ENCODE measurements at places on chromosomes 3 and 15.
A peak's percentile ranks its signal among the peaks of the same experiment; 100 is the strongest.

- no peak for DNase-seq
Observed at GRCh38 chr3:52367891-52368880, 52.1 kb downstream of the DNAH1 start.

DNA sequence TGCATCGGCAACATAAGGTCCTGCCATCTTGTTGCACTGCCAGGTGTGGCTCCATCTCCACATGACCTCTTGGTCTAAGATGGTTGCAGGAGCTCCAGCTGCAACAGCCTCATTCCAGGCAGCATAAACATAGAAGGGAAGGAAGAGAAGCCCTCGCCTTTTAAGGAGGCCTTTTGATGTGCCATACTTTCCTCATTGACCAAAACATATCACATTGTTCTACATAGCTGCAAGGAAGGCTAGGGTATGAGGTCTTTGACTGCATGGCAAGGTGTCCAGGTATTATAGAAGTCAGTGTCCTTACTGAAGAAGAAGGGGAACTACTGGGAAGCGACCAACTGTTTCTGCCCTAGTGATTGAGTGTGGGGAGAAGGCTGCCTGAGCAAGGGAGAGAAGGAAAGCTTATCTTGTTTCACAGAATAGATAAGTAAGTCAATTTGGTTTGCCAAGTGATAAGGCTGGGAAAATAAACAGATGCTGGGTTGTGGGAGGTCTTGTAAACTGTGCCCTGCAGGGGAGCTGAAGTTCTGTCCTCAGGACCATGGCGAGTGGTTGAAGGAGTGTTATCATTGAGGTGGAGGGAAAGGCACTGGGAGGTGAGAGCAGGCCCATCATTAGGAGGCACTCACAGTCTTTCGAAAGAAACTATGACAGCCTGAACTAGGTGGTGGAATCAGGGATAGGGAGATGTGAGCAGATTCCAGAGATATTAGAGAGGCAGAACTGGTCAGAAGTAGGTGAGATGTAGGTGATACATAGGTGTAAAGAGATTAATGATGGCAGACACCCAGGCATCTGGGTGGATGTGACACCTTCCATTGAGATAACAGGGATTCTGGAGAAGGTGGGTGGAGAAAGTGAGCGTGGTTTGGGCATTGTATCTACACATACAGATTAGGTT is 93.8 kb upstream of the IGF1R start:
- no peak for DNase-seq

DNA sequence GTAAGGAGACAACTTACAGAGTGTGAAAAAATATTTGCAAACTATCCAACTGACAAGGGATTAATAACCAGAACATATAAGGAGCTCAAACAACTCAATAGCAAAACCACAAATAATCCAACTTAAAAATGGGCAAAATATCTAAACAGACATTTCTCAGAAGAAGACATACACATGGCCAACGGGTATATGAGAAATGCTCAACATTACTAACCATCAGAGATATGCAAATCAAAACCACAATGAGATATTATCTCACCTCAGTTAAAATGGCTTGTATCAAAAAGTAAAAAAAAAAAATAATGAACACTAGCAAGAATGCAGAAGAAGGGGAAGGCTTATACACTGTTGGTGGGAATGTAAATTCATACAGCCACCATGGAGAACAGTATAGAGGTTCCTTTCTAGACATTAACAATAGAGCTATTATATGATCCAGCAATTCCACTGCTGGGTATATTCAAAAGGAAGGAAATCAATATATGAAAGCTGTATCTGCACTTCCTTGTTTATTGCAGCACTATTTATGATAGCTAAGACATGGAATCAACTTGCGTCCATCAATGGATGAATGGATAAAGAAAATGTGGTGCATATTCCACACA is 998.6 kb downstream of the NAALADL2 start:
- no peak for DNase-seq

GRCh38 chr15:53834214-53834613 is 74.8 kb upstream of the WDR72 start:
- no peak for DNase-seq

DNA sequence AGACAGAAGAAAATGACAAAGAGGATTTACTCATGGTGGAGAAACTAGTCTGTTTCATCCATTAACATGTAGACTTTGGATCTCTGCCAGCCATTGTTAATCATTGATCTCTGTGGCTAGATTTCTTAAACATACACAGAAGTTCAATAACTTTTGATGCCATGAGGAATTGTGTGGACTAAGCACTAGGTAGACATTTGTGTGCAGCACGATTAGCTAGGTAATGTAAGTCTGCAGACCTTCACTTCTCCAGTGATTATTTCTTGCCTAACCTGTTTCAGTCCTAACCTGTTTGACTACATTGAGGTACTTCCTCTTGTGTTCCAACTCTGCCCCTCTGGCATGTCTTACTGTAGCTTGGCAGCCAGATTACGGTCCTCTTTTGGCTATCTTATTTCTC is 928.5 kb upstream of the ROBO1 start:
- DNase-seq: no peak

DNA sequence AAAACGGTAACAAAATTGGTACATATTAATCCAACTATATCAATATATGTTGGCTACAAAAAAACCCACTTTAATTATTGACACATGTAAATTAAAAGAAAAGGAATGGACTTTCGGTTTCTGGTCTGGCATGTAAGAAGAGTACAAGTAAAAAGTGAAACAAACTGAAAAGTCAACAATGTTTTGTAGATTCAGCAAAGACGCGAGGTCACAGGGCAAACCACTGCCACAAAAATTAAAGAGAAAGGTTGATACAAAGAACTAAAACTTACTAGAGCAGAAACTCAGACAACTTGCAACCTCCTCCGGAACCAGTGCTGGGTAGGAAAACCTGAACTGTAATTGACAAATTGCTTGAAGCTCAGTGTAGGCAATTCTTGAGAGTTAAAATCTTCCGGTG is 110.6 kb upstream of the ARPP21 start:
- DNase-seq: no peak

DNA sequence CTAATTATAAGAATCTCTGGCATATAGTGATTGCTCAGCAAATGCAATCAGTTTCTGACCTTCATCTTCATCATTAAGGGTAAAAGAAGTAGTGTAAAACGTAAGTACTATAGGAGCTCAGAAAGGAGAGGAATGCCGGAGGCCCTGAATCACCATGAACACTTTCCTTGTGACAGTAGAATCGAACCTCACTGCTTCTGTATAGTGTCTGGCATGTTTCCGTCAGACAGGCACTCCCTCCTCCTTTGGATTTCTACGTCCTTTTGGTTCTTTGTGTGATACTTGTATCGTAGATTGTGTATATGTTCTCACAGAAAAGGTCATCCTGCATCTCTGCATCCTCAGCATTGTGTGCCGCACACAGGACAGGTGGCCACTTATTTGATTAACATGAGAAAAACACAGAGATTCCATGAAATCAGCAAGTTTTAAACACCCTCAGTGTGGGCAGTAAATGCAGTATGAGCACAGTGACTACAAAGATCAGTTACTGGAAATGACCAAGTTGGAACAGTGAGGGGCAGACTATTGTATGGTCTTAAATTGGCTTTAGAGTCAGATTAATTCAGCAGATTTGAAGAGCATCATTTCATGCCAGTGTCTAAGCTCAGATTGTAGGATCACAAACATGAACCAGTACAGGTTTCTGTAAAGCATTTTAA is 234.5 kb downstream of the UBE2E2 start:
- no peak for DNase-seq

DNA sequence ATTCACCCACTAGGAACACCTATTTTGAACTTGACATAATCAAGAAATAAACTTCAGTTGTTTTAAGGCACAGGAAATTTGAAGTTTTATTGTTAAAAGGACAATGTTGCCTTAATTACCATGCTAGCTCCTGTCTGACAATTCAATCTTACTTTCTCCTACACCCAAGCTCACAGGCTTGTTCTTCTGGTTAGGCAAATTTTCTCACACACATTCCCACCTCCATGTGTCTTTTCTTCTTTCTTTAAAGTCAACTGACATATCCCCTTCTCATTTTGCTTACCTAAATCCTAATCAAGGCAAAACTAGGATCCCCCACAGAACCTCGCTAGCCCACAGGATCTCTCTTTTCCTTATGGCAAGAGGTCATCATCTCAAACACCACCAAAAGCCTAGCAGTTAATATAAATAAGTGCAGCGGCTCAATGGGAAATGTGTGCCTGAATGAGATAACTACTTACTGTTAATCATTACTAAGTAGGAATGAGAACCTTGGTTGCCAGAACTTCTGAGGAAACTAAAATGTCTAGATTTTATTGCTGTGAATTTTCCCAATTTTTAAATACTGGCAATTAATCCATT is 189.3 kb downstream of the PLCH1 start:
- no peak for DNase-seq

- no peak for DNase-seq
Observed at GRCh38 chr3:73474619-73475018, 150.1 kb downstream of the PDZRN3 start.

DNA sequence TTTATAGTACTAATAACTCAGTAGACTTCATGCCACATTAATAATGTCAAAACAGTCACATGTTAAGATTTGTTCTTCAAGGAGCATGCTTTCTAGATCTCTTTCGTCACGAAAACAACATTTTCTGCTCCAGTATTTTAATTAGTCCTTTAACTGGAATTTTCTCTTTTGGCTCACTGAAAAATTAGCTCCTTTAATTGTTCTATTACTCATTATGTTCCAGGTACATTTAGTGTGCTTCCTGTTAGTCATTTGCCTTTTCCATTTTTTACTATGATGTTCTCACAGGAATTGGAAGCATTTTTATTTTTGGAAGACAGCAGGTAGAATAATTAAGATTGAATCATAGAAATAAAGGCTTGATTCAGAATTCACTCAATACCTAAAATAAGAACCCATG is 111.2 kb downstream of the SLC9A9 start:
- DNase-seq: no peak

DNA sequence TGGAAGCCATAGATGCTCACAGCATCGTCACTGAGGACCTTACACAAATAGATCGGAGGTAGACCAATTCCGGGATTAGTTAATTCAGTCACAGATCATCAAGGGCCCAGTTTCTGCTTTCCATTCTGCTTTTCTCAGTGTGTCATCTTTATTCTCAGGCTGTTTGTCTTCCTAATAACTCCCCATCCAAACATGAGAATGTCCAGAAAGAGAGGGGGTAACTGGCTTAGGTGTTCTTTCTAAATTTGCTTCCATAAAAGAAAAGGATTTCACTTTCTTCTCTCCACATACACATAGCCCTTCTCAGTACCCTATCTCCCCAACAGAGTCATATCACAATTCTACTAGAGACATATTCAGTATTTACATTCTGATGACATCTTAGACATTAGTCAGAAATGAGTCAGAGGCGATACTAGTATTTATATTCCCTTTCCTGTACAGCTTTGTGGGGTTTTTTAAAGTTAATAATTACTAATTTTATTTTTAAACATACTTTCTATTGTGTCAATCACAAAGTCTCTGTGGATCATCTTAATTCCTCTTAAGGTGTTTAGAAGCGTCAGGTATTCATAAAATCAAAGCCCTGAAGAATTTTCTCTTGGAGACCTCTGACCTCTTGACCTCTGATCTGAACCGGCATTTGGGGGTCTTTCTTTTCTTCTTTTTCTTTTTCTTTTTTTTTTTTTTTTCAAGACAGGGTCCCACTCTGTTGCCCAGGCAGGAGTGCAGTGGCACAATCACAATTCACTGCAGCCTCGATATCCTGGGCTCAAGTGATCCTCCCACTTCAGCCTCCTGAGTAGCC is 24.3 kb upstream of the IL12A start:
- DNase-seq: peak; percentile 50

DNA sequence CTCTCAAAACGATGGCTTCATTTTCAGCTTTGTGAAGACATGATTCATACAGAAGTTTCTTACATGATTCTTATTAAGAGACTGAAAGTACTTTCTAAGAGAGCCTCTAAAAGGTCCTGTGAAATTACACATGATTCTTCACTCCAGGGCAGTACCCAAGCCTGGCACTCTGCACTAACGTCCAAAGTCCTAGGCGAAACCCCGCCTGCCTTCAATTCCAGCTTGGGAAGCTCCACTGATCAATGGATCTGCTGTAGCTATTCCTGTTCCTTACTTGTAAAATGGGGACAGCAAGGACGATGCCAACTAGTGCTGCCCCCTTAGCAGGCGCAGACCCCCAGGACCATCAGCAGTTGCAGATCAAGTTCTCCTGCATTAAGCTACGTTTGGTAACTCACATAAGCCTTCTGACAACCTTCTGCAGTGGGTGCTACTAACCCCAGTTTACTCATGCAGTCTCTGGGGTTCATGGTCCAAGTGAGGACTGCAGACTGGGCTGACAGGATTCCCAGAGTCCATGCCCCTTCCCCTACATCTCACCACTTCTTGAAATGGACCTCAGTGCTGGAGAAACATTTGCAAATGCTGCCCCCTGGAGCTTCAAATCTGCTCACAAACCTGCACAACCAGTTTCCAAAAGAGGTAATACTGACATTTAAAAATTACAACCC is 10.6 kb downstream of the CHCHD4 start:
- DNase-seq: no peak

- DNase-seq: no peak
Observed at GRCh38 chr3:13477943-13478342, 2.2 kb upstream of the HDAC11 start.

DNA sequence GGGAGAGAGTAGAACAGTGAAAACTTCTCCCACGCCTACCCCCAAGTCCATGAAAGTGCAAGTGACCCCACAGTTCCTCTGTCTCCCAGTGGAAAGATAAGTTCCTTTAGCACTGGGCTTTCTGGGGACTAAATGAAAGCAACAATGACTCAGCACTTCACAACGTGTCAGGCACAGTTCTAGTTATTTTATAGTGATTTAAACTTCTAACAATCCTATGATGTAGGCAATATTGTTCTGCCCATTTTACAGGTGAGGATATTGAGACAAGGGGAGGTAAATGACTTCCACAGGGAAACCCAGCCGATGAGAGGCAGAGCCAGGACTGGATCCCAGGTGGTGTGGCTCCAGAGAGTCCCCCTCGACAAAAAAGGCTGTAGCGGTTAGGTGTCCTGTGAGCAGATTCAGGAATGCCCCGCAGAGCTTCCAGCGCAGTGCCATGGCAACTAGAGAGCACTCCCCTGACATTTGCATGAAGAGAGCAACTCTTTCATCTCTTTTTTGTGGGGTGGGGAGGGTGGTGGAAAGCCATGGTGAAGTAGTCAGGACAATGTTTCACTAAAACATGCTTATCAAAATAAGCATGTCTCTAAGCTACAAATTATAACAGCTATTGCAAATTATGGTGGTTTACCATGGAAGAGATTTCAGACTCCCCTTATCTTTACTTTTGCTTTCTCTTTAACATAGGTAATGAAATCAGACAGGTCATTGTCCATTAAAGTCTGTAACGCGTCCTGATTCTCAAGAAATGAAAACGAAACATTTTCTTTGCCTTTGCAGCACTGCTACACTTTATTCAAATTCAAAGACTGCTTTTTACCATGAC is 62.1 kb downstream of the NR2F2 start:
- DNase-seq: no peak

Data from AG20443 (cell line).